ENCODE measurements at places on chromosomes 5 and 9.

GRCh38 chr9:97983589-97984187 lies 547 bp downstream of the ANP32B start:
- DNase-seq = peak; percentile 29

- no peak for DNase-seq
These were observed 165.5 kb downstream of the PIK3R1 start for GRCh38 chr5:68381060-68381459.

GRCh38 chr5:1012313-1012841 lies 3.8 kb downstream of the NKD2 start:
- DNase-seq = no peak

- DNase-seq = no peak
These were observed 19.9 kb downstream of the UGT3A1 start for GRCh38 chr5:35971186-35971877.

- DNase-seq = no peak
These were observed 43.6 kb upstream of the RAD23B start for GRCh38 chr9:107239474-107239873.

GRCh38 chr5:6831678-6832671 lies 118.7 kb downstream of the TENT4A start:
- no peak for DNase-seq

DNA sequence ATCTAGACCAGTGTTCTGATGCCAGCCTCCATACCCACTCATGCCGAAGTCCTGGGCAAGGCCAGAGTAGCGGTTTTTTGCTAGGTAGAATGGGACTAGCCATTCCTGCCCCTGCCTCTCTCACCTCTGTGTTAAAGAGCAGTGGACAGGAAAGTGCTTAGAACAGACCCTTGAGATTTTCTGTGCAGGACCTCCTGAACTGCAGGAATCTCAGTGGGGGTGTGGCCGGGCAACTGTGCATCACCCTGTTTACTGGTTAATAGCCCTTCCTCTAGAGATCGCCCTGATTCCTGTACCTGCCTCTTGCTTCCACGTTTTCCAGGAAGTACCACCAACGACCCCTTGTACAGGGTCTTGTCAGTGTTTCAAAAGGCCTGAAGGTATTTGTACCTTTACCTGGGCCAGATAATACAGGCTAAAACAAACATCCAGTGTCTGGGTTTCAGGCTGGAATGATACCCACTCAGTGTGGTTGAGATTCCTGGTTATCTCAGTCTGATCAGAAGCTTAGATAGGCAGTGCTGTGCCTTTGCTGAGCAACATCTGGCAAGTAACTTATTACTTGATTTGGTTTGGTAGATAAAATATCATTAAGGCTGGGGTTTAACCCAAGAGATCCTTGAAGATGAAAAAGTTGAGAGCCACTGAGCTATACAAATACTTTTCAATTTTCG lies 65.9 kb downstream of the RGS3 start:
- DNase-seq = no peak

DNA sequence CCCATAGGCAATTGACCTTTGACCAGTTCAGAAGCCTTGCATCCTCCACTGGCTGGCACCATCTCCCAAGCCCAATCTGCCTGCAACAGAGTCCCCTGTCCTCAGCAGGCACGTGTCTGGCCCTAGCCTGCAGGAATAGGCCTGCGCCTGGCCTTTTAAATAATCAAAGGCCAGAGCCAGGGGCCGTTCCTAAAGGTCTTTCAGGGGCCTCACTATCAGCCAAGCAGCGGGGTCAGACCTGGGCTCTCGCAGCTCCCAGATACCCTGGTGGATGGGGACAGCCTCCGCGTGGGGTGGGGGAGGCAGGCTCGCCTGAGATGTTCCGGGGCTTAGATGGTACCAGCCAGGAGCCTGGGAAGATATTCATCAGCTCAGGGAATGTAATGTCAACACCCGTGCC lies 32.6 kb downstream of the SLC6A3 start:
- DNase-seq = no peak

GRCh38 chr9:129408535-129409215 lies 212.2 kb downstream of the C9orf50 start:
- no peak for DNase-seq

DNA sequence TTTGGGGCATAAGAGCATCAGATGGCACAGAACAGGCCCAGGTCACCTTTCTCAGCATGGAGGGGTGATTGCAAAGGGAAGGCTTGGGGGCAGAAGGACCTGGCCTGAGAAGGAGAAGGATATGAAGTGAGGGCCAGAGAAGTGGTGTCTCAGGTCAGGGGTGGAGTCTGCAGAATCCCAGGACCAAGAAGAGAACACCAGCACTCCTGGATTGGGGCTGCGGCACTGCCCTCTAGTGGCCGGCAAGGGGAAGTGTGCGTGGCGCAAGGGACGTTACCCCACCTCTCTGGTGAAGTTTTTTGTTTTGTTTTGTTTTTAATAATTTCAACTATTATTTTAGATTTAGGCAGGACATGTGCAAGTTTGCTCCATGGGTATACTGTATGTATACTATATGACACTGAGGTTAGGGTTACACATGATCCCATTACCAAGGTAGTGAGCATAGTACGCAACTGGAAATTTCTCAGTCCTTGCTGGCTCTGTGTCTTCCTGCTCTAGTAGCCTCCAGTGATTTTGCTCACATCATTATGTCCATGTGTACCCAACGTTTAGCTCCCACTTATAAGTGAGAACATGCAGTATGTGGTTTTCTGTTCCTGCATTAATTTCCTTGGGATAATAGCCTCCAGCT lies 1548.6 kb downstream of the EFNA5 start:
- no peak for DNase-seq

DNA sequence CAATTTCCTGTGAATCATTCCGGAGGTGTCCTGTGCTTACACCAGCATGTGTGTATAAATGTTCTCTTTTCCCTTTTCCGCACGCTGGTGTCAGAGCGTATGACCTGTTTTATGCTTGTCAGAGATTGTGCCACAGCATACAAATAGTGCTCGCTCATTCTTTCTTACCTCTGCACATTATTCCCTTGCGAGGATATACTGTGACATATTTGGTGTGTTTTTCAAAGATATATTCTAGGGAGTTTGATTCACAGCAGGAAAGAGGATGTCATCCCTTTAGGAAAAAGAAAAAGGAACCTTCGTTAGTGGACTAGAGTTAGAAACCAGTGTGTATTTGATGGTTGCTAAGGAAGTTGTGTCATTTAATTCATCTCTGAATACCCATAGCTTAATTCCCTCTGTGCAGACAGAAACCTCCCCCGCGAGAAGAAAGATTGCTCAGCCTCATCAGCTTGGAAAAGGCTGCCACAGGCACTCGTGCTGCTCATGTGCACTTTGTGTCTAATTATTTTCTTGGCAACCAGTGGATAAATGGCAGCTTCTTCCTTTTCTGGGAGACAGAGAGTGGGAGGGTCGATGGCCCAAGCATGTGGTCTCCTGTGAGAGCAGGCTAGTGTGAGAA lies 14.7 kb upstream of the CCIN start:
- no peak for DNase-seq

GRCh38 chr5:135466178-135467050 lies 14.3 kb upstream of the TIFAB start:
- peak; percentile 46 for DNase-seq

- DNase-seq = no peak
These were observed 103.8 kb downstream of the MAP1B start for GRCh38 chr5:72210888-72211678.

- no peak for DNase-seq
These were observed 139.4 kb downstream of the GNAQ start for GRCh38 chr9:77892171-77892570.

GRCh38 chr9:9901624-9902023 lies 711.2 kb downstream of the PTPRD start:
- no peak for DNase-seq

- DNase-seq = no peak
These were observed 143.6 kb downstream of the CDH9 start for GRCh38 chr5:26894719-26895263.

GRCh38 chr5:171743436-171744076 lies 42.1 kb upstream of the SMIM23 start:
- no peak for DNase-seq

GRCh38 chr9:127550751-127551150 lies 61.3 kb upstream of the STXBP1 start:
- no peak for DNase-seq

- DNase-seq = no peak
These were observed 27.3 kb upstream of the CTNNAL1 start for GRCh38 chr9:109040571-109040970.

DNA sequence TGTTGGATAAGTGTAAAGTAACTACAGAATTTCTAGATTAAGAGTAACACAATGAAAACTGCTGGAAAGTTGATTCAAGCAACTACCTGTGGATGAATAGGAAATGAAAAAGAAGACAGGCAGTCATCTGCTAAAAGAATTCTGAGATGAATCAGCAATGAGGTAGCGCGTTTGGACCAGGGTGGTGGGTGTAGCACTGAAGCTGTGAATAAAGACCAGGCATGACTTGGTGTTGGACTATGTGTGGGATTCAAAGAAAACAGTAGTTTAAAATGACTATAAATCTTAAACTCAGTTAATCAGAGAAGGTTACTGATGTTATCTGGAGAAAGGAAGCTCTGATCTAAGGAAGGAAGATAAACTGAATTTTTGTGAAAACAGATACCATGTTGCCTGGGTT lies 159.8 kb downstream of the FBN2 start:
- no peak for DNase-seq

- DNase-seq = no peak
These were observed 726.1 kb downstream of the BRINP1 start for GRCh38 chr9:118643118-118643517.

DNA sequence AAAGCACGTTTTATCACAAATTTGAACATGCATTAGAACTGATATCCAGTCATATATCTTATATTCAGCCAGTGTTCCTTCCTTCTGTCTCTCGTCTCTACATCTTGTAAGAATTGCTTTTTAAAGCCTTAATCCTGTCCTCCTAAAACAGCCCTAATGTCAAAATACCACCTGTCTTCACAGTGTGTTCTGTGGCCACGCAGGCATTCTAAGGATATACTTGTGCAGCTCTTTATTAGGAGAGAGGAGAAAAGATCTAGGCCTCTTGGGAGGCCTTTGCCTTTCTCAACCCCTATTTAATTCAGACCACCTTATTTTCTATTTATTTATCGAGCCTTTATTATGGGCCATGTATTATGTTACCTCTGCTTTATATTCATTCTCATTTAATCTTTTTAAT lies 78.3 kb downstream of the MAN2A1 start:
- DNase-seq = no peak

DNA sequence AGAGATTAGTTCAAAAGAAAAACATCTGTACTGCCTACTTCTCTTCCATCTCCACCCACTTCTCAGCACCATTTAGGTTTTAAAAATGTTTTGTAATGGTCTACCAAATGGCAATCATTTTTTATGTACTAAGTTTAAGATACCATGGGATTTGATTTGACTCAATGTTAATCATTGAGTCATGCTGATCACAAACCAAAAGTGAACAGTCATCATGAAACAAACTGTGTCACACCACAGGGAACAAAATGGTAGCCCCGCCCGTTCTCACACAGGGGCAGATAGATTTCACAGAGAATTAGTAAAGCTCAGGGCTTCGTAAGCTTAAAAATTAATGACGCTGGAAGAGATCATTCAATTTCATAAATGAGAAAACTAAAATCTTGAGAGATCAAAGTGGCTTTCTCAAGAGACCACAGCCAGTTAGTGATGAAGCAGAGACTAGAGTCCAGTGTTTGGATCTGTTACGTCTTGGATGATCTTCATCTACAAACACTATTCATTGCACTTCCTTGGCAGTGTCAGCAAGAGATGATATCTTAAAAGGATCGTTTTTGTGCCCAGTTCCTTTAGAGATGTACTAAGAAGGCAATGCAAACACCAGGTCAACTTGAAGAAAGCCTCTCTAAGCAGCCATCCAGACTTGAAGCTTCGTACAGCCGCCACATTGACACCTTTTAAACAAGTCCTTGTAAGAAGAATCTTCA lies 33.9 kb upstream of the TRIO start:
- DNase-seq = no peak

- DNase-seq = peak; percentile 42
These were observed 146.8 kb upstream of the IQGAP2 start for GRCh38 chr5:76256116-76256889.

GRCh38 chr5:111415053-111415452 lies 97.3 kb downstream of the STARD4 start:
- no peak for DNase-seq

- DNase-seq = no peak
These were observed 246.7 kb upstream of the TRPM3 start for GRCh38 chr9:71368157-71368556.

GRCh38 chr9:109428854-109429253 lies 69.3 kb downstream of the PTPN3 start:
- no peak for DNase-seq

- no peak for DNase-seq
These were observed 156.3 kb upstream of the FST start for GRCh38 chr5:53323943-53324642.

DNA sequence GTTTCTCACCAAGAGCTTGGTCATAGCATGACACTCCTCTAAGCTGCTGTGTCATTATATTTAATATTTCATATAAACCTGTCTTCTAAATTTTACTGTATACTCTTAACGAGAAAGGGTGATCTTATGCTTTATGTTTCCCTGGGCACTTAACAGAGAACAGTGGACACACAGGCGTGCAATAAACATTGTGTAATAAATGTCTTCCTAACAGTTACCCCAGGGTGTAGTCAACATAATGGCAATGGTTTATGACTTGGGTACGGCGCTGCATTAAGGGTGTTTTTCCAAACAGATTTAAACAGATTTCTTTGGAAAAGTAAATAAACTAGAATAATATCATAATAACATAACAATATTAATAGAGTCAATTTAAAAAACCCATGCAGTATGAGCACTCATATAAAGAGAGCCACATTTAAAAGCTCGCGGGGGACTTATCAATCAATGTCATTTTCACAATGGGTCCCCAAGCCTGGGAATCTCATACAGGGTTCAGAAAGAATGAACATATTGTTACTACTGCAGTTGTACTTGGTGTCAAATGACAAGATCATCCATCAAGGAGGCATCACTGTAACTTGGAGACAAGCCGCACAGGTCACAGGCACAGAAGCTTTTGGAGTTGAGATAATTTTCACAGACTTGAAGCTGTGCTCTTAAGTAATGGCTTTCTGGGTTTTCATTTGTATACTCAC lies 376.4 kb downstream of the CTNND2 start:
- no peak for DNase-seq

DNA sequence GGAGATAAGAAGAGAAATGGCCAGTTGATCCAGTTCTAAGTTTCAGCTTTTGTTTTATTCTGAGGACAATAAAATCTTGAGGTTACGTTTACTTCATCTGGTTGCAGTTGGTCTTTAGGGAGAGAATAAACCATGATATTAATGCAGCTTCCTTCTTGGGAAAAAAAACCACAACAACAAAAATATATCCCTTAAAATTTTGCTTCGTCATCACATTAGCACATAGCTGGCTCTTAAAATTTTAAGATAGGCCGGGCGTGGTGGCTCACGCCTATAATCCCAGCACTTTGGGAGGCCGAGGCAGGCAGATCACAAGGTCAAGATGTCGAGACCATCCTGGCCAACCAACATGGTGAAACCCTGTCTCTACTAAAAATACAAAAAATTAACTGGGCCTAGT lies 86.4 kb downstream of the EQTN start:
- DNase-seq = no peak

- no peak for DNase-seq
These were observed 203.0 kb downstream of the TTLL11 start for GRCh38 chr9:121889990-121890563.

GRCh38 chr9:133532937-133533668 lies 1.4 kb upstream of the ADAMTSL2 start:
- peak; percentile 32 for DNase-seq
